Vein endothelial cell (primary cell): ENCODE measurements at places on chromosomes 6 and 20. TPM values are rescaled to one million over a fixed set of nuclear protein-coding genes. Genes with fewer than 3 reads are reported as not detected.

Gene CLIC5
- total RNA-seq = under 0.01 and 0.19 TPM in 2 replicates

Gene SIRPB1
- 0.10 and 1.6 TPM in 2 replicates for total RNA-seq

Gene SNPH
- 5.3 and 6.2 TPM in 2 replicates for total RNA-seq

Gene SLC32A1
- total RNA-seq = not detected in 2 replicates

Gene VSX1
- not detected in 2 replicates for total RNA-seq

Gene DZANK1
- 0.98 and 1.7 TPM in 2 replicates for total RNA-seq

Gene HLA-DOA
- total RNA-seq = not detected in 2 replicates

Gene NEURL2
- total RNA-seq = 4.3 and 5.6 TPM in 2 replicates

Gene IL17A
- total RNA-seq = not detected in 2 replicates

Gene C20orf204
- 3.6 and 3.9 TPM in 2 replicates for total RNA-seq

Gene HCK
- 0.33 TPM in 1 of 2 replicates, not detected in the other for total RNA-seq

Gene BFSP1
- total RNA-seq = 3.3 and 4.9 TPM in 2 replicates

Gene PRPH2
- total RNA-seq = 0.48 and 1.3 TPM in 2 replicates

Gene GHRH
- total RNA-seq = not detected in 2 replicates

Gene ANKRD66
- total RNA-seq = not detected in 2 replicates

Gene TSPO2
- not detected in 2 replicates for total RNA-seq

Gene SYNDIG1
- total RNA-seq = not detected in 2 replicates

Gene MOCS3
- total RNA-seq = 9.5 TPM in 2 replicates

Gene LY6G6C
- not detected in 2 replicates for total RNA-seq

Gene SAMD10
- total RNA-seq = 3.7 and 6.5 TPM in 2 replicates

Gene FAM184A
- total RNA-seq = 0.33 and 0.67 TPM in 2 replicates

Gene CFAP61
- not detected in 2 replicates for total RNA-seq

Gene LPA
- total RNA-seq = not detected in 2 replicates

Gene UBD
- total RNA-seq = 3.9 and 7.5 TPM in 2 replicates

Gene SAMD3
- not detected in 2 replicates for total RNA-seq

Gene GSTA2
- not detected in 2 replicates for total RNA-seq

Gene ZNF334
- total RNA-seq = under 0.01 and 0.48 TPM in 2 replicates

Gene MATN4
- 0.33 TPM in 1 of 2 replicates, not detected in the other for total RNA-seq

Gene ZC3H12D
- total RNA-seq = under 0.01 TPM in 1 of 2 replicates, not detected in the other

Gene FGD2
- not detected in 2 replicates for total RNA-seq

Gene CRISP3
- total RNA-seq = not detected in 2 replicates

Gene UNC5CL
- total RNA-seq = not detected in 2 replicates

Gene PPIL1
- 34.9 and 38.1 TPM in 2 replicates for total RNA-seq

Gene ADAM33
- under 0.01 TPM in 1 of 2 replicates, not detected in the other for total RNA-seq

Gene PPIL6
- 0.33 and 0.57 TPM in 2 replicates for total RNA-seq

Gene OOEP
- not detected in 2 replicates for total RNA-seq

Gene PRR18
- total RNA-seq = not detected in 2 replicates

Gene RIPOR2
- total RNA-seq = under 0.01 and 0.10 TPM in 2 replicates

Gene TFAP2B
- not detected in 2 replicates for total RNA-seq

Gene KCTD20
- 78.7 and 90.8 TPM in 2 replicates for total RNA-seq
